ENCODE measurements at places on chromosomes 11 and 22.

DNA sequence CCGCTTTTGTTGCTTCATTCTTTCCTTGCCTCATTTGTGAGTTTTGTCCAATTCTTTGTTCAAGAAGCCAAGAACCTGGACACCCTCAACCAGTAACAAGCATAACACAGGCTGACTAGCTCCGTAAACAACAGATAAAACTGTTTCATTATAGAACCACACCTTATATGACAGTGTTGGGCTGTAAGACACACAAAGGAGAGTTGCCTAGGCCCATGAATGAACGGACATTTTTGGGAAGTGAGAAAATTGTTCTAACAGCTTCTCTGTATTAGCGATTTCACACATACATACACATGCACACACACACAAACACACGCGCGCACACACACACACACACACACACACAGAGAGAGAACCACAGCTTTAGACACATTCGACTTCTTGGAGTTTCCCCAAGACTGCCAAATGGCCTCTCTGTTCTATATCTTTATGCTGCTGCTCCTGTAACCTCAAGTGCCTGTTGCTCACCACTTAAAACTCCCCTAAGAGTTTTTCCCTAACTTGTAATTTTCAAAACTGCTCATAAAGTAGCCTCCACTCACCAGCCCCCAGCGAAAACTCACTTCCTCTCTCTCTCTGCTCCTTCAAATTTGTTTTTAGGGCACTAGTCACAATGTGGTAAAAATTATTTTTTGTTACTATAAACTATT is 35.9 kb downstream of the CTSC start:
- no peak for DNase-seq

DNA sequence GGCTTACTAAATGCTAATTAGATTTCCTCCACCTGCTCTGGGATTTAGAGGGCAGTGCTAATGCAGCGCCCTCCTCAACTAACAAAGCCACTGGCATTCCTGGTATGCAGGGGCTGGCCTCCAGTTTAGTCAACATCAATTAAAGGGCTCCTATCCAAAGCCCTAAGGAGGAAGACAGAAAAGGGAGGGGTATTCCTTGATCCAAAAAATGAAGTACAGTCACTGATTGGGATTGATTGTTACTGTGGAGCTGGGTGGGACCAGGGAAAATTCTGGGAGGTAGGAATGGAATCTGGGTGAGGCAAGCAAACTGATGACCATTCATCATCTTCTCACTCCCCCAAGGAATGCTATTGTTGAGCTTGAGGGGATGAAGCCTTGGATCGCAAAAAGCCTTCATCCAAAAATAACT is 52.2 kb downstream of the GAB2 start:
- DNase-seq, result peak; percentile 45

GRCh38 chr11:118898400-118899295 is 15.0 kb downstream of the CXCR5 start:
- no peak for DNase-seq

- no peak for DNase-seq
These were observed 7.1 kb downstream of the THYN1 start for GRCh38 chr11:134246100-134246499.

GRCh38 chr11:11782532-11783110 is 59.2 kb upstream of the USP47 start:
- DNase-seq, result no peak

DNA sequence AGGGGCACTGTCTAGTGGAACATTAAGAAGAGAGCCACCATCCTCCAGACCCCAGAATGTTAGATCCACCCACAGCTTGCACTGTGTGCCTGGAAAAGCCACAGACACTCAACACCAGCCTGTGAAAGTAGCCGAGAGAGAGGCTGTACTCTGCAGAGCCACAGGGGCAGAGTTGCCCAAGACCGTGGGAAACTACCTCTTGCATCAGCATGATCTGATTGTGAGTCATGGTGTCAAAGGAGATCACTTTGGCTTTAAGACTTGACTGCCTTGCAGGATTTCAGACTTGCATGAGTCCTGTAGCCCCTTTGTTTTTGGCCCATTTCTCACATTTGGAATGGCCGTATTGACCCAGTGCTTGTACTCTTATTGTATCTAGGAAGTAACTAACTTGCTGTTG is 115.9 kb upstream of the CCDC179 start:
- no peak for DNase-seq

DNA sequence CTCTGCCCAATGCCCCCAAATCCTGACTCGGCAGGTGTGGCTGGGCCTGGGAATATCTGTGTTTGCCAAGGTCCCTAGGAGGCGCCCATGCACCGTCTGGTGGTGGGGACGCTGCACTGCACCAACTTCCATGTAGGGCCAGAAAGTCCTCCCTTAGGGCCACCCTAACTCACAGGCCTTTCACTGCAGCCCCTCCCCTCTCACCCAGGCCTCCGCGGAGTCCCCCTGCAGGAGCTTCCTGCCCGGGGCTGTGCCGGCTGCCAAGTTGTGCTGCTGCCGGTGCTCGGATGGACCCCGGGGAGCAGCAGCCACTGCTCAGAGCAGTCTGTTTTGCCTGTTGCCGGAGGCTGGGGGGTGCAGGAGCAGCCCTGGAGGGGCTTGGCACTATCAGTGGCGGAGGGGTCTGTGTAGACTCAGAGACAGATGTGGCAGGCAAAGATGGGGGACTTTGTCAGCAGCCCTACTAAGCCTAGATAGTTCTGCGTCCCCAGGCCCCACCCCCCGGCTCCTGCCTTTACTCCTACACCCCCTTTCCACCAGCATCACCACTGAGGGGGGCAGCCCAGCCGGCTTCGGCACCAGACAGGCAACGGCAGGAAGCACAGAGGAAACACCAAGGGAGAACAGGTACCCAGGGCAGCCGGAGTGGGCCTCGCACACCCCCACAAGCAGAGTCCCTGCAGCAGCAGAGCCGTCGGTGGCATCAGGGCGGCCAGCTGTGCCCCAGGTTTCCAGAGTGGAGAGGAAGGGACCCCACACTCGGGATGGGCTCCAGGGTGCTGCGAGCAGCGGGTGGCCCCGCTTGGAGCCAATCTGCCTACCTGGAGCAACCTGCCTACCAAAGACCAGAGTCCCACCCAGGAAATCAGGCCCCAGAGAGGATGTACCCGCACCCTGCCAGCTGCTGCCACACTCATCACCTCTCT is 124.3 kb downstream of the TRIM29 start:
- peak; percentile 41 for DNase-seq

DNA sequence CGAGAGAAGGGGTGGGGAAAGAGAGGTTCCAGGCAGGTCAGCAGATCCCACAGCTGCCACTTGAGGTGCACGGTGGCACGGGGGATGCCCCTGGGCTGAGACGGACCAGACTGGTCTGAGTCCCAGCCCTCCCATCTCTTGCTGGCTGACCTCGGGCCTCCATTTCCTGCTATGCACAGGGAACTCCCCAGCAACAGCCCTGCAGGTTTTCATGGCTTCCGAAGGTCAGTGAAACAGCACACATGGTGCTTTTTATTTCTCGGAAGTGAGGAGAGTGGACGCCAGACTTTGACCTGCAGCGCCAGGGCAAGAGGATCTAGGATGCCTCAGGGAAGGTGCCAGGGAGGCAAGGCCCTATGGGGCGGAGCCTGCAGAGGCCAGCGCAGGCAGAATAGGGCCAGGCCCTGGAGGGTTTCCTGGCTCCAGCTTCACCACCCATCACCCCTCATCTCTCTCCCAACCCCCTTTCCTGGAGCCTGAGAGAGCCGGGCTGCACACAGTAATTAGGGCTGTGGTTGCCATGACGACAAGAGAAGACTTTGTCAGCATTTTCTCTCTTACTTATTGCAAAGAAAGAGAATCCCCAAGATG is 29.5 kb downstream of the SLC22A12 start:
- DNase-seq, result no peak

DNA sequence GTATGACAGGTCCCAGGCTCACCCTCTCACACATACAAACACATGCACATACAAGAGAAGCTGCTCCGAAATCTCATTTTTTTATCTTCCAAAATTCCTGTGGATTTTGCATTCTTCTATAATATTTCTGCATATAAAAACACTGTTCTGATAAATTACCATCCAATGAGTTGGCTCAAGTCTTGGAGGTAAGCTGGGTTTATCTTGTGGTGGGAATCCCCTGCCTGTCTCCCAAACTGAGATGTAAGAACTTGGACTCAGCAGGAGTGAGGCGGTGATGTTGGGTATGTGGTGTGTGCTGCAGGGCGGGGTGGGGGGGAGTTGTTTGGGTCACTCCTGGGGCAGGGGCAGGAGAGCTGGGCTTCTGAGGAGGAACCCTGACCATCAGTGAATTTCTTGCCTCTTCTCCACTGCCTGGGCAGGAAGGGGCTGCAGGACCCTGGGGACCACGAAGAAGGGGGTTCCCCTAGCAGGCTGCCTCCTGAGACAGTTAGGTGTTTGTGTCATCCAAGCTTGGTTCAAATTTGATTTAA is 6.8 kb upstream of the P2RY6 start:
- no peak for DNase-seq

- DNase-seq, result no peak
These were observed 15.5 kb downstream of the RELT start for GRCh38 chr11:73391665-73392064.

- peak; percentile 12 for DNase-seq
These were observed 1.1 kb downstream of the EED start for GRCh38 chr11:86245369-86246292.

GRCh38 chr22:37377138-37377537 is 50.1 kb downstream of the ELFN2 start:
- no peak for DNase-seq

DNA sequence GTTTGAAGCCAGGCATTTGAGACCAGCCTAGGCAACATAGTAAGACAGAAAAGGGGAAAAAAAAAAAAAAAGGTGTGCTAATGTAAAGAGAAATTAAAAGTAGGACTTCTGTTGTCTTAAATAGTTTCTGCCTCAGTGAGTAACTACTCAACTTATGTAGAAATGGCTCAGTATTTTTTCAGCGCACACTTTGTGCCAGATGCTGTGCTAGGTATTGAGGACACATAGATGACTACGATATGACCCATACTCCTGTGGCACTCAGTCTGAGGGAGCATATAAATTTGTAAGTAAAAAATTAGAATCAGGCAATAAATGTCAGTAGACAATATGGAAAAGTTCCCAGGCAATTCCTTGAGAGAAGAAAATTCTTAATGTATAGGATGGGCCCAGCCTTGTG is 93.9 kb downstream of the YAP1 start:
- DNase-seq, result no peak

DNA sequence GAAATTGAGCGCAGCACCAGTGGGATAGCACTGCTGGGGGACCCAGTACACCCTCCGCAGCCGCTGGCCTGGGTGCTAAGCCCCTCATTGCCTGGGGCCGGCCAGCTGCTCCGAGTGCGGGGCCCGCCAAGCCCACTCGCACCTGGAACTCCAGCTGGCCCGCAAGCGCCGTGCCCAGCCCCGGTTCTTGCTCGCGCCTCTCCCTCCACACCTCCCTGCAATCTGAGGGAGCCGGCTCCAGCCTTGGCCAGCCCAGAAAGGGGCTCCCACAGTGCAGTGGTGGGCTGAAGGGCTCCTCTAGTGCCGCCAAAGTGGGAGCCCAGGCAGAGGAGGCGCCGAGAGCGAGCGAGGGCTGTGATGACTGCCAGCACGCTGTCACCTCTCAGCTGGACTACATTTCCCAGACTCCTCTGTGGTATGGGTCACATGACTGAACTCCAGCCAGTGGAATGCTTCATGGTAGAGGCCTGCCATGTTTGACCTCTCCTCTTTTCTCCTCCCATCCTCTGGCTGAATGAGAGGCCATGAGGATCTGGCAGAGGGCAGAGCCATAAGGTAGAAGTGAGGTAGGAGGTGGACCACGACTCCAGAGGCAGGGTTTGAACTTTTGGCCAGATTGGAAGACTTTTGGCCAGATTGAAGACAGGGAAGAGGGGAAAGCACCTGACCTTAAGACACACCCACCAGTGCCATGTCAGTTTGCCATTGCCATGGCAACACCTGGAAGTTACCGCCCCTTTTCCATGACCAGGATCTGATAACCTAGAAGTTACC is 6.2 kb downstream of the MRGPRD start:
- DNase-seq, result peak; percentile 67

- no peak for DNase-seq
These were observed 229.7 kb upstream of the LARGE1 start for GRCh38 chr22:34150023-34150422.

DNA sequence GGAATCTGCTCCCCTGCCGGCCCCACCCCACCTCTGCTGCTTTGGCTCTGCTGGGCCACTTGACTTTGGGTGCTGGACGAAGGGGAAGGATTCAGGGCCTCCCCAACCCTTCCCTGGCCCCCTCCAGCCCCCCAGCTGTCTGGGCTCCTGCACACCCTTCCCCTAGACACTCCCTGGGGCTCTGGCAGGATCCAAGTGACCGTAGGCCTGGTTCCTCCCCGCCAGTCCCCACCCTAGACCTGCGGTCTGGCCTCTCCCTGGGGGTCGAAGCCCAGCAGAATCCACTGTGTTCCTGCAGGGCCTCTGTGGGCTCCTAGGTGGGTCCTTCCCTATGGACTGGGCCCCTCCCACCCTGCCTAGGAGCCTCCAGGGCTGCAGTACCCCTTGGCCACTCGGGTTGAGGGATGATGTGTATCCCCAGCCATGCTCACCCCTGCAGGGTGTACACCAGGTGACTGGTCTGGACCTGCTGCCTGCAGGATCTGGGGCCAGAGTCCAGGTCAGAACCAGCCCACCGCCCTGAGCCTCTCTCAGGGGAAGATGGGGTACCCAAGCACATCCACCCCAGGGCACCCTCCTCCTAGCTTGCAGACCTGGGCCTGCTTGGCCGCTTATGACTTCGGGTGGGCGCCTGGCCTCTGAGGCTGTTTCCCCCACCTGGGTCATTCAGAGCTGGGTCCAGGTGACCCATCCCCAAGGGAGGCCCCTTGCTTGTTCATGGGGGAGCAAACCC is 5.6 kb downstream of the PIM3 start:
- DNase-seq, result no peak

DNA sequence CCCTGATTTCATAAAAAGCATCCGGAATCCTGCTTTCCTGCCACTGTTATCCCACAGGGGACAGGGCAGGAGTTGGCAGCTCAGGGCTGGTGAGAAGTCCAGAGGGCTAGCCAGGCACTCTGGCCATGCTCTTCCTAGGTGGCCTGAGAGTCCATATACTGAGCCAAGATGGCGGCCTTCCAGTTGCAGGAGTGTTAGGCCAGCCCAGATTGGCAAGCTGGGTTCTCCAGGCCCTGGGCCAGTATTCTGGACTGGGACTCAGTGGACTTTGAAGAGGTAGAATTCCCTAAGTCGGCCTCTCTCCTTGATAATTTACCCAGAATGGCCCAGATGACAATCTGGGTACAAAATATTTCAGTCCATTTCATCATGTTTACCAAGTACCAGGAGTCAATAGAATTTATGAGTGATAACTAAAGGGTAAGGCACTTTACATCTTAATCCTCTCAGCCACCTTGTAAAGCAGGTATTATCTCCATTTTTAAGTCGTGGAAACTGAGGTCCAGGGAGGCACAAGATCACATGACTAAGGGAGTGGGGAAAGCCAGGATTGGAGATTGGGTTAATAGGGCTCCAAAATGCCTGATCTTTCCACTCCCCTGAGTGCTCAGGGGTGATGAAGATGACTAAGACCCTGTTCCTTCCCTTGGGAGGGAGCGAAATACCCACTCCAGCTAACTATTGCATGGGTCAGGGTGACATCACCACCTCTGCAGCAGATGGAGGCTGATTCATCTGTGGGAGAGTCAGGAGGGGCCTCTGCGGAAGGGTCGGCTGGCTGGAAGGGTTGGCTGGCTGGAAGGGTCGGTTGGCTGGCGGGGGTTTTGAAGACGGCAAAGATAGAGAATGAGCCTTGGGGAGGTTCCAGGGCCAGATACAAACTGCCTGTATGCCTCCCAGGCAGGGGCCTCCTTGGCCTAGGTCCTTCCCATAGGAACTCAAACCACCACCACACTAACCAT is 1.2 kb upstream of the MICALL1 start:
- peak; percentile 83 for DNase-seq
